ENCODE measurements at places on chromosomes 12 and 14.

DNA sequence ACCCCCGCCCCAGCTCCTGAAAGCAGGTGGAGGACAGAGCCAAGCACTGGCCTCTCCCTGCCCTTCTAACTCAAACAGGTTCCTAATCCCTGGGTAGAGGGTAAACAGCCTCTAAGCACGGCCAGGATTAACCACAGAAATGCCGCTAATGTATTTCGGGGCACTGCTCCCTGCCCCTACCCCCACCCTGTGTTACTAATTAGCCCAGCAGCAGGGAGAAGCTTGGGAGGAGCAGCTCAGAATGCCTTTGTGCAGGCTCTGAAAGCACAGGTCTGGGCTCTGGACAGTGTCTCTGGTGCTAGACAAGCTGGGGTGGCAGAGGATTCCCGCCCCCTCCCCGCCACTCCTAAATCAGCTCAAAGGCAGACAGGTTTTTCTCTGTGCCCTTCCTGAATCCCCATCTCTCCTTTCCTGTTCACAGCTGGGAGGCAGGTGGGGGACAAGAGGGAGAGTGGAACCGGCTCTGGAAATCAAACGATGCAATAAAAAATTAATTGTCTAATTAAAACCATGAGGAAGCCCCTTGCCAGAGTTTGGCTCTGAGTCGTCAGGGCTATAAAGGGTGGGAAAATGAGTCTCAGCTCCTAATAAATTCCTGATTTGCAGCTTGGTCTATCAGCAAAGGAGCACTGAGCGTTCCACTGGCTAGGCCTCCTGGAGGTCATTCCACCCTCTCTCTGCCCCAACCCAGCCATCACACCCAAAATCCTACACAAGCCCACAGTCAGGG lies 53.0 kb downstream of the SMUG1 start:
- DNase-seq: no peak

DNA sequence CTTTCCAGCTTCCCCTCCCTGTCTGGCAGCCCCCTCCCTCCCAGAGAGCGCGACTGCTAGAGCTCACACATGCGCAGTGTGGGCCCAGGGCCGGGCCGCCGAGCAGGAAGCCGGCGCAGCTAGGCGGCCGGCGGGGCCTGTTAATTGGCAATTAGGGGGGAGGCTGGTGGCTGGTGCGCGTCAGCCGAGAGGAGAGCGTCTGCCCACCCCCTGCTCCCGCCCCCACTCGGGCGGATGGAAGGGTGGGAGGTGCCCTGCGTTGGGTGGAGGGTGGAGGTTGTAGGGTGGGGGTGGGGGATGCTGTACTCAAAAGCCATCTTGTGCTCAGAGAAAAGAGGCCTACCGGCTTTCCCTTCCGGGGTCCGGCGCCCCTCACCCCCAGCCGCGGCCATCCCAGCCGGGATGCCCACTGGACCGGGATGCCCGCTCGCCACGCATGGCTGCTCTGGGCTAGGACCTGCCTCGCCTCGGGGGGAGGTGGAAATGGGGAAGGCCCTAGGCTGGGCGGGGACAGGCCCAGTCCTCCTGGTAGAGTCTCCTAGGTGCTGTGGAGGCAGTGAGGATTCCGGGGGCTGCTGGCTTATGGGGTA lies 9.2 kb downstream of the HOXC8 start:
- peak; percentile 66 for DNase-seq

- no peak for DNase-seq
Observed at GRCh38 chr12:25761356-25761755, 197.1 kb upstream of the RASSF8 start.

DNA sequence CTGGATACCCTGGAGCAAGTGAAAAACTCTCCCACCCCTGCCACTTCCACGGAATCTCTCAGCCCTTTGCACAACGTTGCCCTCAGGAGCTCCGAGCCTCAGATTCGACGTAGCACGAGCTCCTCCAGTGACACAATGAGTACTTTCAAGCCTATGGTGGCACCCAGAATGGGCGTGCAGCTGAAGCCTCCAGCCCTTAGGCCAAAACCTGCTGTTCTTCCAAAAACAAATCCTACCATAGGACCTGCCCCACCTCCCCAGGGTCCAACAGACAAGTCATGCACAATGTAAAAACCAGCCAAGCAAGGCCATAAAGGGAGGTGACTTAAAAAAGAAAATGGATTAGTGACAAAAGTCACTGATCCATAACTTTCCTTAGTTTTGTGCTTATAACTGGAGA lies 79.7 kb downstream of the KICS2 start:
- no peak for DNase-seq

GRCh38 chr14:72723858-72724530 lies 169.9 kb downstream of the DPF3 start:
- DNase-seq: no peak

DNA sequence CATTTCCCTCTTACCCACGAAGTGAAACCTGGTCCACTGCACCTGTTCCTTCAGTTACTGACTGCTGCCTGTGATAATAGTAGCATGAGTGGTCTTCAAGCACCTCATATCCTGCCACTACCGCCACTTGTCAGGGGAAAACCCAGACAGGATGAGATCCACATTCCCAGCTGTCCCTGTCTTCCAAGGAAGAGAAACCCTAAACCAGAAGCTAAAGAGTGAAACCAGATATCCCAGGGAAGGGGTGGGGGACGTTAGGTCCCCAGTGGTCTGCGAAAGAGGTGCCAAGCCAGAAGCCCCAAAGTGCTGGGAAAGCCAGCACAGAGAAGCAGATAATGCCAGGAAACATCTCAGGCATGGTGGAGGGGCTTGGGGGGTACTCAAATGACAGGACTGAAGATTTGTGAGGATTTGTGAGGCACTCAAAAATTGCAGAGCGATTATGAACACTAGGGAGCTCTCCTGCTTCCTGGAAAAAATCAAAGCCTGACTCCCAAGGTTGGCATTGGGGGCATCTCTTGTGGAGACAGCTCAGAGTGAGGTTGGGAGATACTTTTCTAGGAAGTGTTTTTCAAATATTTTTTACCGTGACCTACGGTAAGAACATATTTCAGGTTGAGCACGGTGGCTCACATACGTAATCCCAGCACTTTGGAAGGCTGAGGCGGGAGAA lies 77.9 kb downstream of the TMEM30B start:
- DNase-seq: no peak

GRCh38 chr14:91872011-91872501 lies 4.7 kb upstream of the TC2N start:
- no peak for DNase-seq

GRCh38 chr12:14314801-14315200 lies 50.7 kb upstream of the ATF7IP start:
- no peak for DNase-seq

DNA sequence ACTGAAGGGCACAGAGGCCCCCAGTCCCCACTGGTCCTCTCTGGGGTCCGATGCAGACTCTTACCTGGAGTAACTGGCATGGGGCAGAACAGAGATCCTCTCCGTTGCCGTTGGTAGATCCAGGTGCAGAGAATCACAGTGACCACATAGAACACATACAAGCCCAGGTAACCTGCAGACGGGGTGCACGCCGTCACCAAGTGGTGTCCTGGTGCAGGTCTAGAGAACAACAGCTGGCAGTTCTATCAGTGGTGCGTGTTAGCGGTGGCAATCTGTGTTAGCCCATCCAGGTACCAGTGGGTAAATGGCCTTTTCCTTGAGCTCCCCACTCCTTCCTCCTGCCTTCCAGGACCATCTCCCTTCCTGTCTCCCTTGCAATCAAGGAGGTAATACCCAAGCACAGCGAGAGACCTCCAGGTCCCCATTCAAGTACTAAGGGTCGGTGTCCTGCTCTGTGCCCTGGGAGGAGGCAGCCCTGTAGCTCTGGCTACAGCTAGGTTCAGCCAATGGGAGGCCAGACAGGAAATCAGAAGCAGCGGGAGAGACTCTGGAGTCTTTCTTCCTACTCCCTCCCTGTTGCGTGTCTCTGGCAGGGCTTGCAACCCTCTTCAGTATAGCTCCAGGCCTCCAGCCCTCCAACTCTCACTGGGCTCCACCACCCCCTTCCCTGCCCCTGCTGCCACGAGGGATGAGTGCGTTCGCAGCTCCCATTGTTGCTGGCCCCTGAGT lies 15.8 kb downstream of the SLC8B1 start:
- no peak for DNase-seq

Measured in central memory CD4-positive, alpha-beta T cell (primary cell).